Inflammatory macrophage treated with lipopolysaccharide for 4 hours (primary cell): ENCODE measurements at places on chromosomes 2 and 18.
A peak's percentile ranks its signal among the peaks of the same experiment; 100 is the strongest.

DNA sequence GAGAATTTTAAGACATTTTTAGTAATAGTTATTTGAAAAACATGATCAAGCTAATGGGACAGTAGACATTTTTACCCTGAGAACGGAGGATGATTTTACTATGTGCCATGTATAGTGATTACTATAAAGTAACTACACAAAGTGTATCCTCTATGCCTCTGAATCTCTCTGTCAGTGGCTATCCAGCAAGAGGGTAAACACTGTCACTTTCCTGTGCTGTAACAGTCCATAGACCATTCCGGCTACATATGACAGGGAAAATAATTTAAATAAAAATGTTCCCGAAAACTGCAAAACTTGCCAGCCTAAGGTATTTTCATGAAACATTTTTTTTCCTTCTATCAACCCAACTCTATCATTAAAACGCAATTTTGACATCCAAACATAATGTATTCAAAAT is 1632.2 kb upstream of the ACVR2A start:
- DNase-seq = no peak

- no peak for DNase-seq
Measured at GRCh38 chr18:8056723-8057122, 489.6 kb downstream of the PTPRM start.

GRCh38 chr2:179479947-179480346 is 215.3 kb upstream of the SESTD1 start:
- no peak for DNase-seq

- peak; percentile 71 for DNase-seq
Measured at GRCh38 chr2:71000780-71001591, 6.3 kb upstream of the TEX261 start.
